NCI-H1436 (cell line): ENCODE measurements at places on chromosomes 16 and 17.
A peak's percentile ranks its signal among the peaks of the same experiment; 100 is the strongest.

DNA sequence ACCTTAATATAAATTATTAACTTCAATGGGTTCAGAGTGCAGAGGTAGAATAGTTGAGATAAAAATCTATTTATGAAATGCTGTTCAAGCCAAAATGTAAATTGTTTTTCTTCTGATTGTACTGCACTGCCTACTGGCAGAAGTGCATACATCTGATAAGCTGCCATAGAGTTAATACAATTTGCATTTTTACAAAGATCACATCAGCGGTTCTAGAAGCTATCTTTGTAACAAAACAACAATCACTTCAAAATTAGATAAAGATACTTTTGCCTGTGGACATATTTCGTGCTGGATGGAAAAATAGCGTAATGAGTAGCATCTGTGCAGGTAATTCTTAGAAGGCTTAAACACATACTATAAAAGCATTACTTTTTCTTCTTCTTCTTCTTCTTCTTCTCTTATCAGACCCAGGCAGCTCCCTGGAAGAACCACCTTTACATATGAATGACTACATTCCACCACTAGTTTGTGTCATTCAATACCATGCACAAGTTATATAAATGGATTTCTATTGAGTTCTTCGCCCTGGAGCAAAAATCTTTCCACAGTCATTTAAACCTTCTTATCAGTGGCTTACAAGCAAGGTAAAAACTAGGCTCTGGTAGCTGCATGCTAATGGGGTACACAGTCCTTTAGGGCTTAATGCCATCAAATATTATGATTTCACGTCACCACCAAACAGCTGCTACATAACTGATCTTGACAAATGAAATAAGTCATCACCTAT, 47.0 kb downstream of the SYNRG start:
- DNase-seq = no peak

- no peak for DNase-seq
Observed at GRCh38 chr16:62853887-62854286, 817.6 kb upstream of the CDH8 start.

DNA sequence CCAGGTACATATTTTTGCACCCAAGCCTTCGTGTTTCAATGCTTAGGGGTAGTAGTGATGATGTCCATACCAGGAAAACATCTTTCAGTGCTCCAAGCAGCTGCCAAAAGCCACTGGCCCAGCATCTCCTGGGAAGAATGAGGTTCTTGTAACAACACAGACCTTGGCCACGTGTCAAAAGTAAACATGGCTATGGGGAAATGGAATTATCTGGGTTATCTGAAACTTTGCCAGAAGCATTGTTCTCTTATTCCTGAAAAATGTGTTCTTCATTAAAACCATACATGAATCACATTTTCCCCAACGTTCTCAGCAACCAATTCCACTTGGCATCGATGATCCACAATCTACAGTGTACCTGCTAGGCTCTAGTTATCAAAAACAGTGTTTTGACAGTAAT, 524.2 kb upstream of the EEF2KMT start:
- DNase-seq = no peak

- DNase-seq = peak; percentile 1
Observed at GRCh38 chr16:11105038-11105903, 150.7 kb downstream of the SOCS1 start.
